Placental pericyte (primary cell): ENCODE measurements at places on chromosomes 1 and 21. TPM values are rescaled to one million over a fixed set of nuclear protein-coding genes. Genes with fewer than 3 reads are reported as not detected.

Gene DMBX1
- total RNA-seq = not detected in 2 replicates

Gene DHCR24
- 283 and 365 TPM in 2 replicates for total RNA-seq

Gene CFAP74
- total RNA-seq = not detected in 2 replicates

Gene FCRL2
- total RNA-seq = not detected in 2 replicates

Gene ANKRD35
- total RNA-seq = 0.22 and 0.57 TPM in 2 replicates

Gene MYOG
- total RNA-seq = not detected in 2 replicates

Gene SAMD11
- 1.1 and 2.9 TPM in 2 replicates for total RNA-seq

Gene ACTN2
- not detected in 2 replicates for total RNA-seq

Gene NUP210L
- total RNA-seq = under 0.01 TPM in 2 replicates

Gene CAPN8
- total RNA-seq = not detected in 2 replicates

Gene KCNJ15
- total RNA-seq = 1.8 and 6.0 TPM in 2 replicates

Gene HCN3
- total RNA-seq = 0.57 and 2.0 TPM in 2 replicates

Gene CYP4A11
- not detected in 2 replicates for total RNA-seq

Gene GALE
- 42.7 and 63.9 TPM in 2 replicates for total RNA-seq

Gene VASH2
- 0.14 TPM in 1 of 2 replicates, not detected in the other for total RNA-seq

Gene TIMM17A
- 71.3 TPM in 2 replicates for total RNA-seq

Gene PEA15
- total RNA-seq = 133 and 148 TPM in 2 replicates

Gene CELA2B
- total RNA-seq = not detected in 2 replicates

Gene AMY1C
- total RNA-seq = not detected in 2 replicates

Gene SERPINC1
- total RNA-seq = 0.43 TPM in 1 of 2 replicates, not detected in the other

Gene SPATA1
- total RNA-seq = 0.43 and 0.88 TPM in 2 replicates

Gene RHCE
- total RNA-seq = 0.14 and 0.66 TPM in 2 replicates

Gene FCRL4
- not detected in 2 replicates for total RNA-seq

Gene KLF17
- total RNA-seq = under 0.01 and 0.14 TPM in 2 replicates

Gene SEC16B
- total RNA-seq = 0.22 and 2.0 TPM in 2 replicates
